ENCODE measurements at places on chromosomes 7 and 10.

DNA sequence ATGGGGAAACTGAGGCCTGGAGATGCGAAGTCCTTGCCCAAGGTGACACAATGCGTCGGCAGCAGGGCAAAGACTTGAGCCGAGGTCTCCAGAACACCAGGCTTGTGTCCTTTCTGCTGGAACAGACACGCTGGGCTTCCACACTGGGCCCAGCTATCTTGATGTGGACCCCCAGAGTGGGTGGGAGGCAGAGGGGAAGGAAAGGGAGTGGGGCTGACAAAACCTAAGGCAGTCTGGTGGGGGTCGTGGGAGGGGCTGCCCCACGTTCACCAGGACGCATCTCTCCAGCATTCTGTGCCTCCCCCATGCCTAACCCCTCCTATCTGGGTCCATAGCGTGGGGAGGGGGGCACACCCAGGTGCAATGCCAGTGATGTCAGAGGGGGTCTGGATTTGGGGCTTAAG is 38.1 kb downstream of the PPIF start:
- H3K36me3 ChIP-seq, result peaks cover 55% of the 10 kb centered on the region
- DNase-seq, result no peak
- H3K4me1 ChIP-seq, result peaks cover 46% of the 10 kb centered on the region

DNA sequence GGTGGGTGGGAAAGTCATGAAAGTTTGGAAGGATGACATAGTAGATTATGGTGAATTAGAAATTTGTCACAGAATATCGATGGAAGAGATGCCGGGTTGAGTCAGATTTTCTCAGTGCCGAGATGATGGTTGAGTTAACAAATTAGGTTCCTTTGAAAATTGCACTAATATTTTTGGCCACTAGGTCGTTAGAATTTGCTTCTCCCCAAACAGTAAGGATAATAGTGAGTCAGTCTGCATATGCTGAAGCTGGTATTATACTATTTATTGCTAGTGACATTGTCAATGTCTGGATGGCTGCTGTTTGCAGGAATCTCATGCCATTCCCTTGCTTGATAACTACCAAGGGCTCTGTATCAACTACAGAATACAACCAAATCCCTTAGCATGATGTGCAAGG is 37.7 kb upstream of the MINDY3 start:
- no peak overlapping the region for H3K27ac ChIP-seq
- H3K36me3 ChIP-seq, result no peaks in the 10 kb centered on the region

DNA sequence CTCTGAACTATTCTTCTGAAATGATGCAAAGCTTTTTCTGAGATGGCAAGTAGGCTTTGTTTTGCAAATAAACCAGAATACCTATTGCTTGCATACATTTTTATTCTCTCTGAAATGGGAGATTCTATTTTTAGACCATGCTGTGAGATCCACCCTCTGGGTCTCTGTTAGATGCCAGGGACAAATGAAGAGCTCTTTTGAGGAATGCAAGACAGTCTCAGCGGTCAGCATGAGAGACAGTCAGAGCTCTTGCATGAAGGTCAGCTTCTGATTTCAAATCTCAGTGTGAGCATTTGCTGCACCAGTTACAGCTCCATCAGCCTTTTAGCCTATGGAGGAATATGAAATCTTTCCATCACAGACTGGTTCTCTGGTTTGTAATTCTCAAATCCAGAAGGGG is 429.9 kb upstream of the KLF6 start:
- H3K4me1 ChIP-seq, result no peaks in the 10 kb centered on the region
- H3K4me3 ChIP-seq, result no peak overlapping the region
- no peak overlapping the region for H3K27ac ChIP-seq
- DNase-seq, result no peak

DNA sequence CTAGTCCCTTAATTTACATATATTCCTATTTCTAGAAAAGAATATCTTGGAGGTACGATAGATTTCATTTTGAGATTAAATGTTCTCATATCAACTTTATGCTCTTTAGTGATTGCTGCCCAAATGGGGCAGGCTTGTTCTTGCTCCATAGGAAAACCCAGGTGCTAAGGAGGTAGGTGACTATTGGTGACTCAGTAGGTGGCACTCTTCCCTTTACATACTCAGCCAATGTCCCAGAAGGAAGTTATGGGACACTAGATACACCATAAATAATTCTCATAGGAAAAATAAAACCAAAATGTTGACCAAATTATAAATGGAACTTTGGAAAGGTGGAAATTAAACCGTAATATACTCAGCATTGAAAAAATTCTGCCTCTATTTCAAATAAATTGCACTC is 4.0 kb downstream of the SKAP2 start:
- peaks cover 6% of the 10 kb centered on the region for H3K27me3 ChIP-seq
- no peak for DNase-seq
- H3K4me1 ChIP-seq, result peaks cover 26% of the 10 kb centered on the region
- H3K4me3 ChIP-seq, result no peak overlapping the region

GRCh38 chr10:48234295-48234694 is 40.2 kb downstream of the FRMPD2 start:
- no peak overlapping the region for H3K27ac ChIP-seq
- H3K27me3 ChIP-seq, result peaks cover 4% of the 10 kb centered on the region
- no peaks in the 10 kb centered on the region for H3K36me3 ChIP-seq
- H3K4me3 ChIP-seq, result no peak overlapping the region
- DNase-seq, result no peak

- no peak for DNase-seq
- H3K4me3 ChIP-seq, result no peak overlapping the region
- H3K36me3 ChIP-seq, result no peaks in the 10 kb centered on the region
- H3K27ac ChIP-seq, result no peak overlapping the region
Measured at GRCh38 chr10:127983344-127984100, 76.6 kb downstream of the PTPRE start.

DNA sequence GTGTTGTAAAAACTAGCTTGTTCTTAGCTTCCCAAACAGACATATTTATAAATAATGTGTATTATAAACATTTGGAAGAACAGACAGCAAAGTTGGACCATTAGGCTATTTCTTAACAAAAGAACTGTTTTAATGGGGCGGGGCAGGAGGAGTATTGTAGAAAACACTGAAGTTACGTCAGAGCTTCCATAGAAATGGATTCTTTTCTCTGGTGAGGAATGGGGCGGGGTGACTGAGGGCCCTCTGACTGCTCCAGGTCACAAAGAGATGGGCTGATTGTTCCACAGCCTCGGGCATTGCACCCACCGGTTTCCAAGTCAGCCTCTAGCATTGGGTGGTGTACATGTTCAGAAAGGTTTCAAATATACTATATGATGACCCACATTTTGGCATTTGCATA is 36.8 kb upstream of the ADAM12 start:
- H3K4me1 ChIP-seq, result no peaks in the 10 kb centered on the region
- H3K36me3 ChIP-seq, result no peaks in the 10 kb centered on the region
- no peak overlapping the region for H3K27ac ChIP-seq
- H3K27me3 ChIP-seq, result no peaks in the 10 kb centered on the region
- no peak for DNase-seq

- peak; percentile 12 for DNase-seq
- no peak overlapping the region for H3K27ac ChIP-seq
- H3K27me3 ChIP-seq, result no peaks in the 10 kb centered on the region
- H3K4me1 ChIP-seq, result no peaks in the 10 kb centered on the region
- H3K4me3 ChIP-seq, result no peak overlapping the region
- H3K36me3 ChIP-seq, result no peaks in the 10 kb centered on the region
Measured at GRCh38 chr7:14685167-14685566, 217.4 kb downstream of the DGKB start.

DNA sequence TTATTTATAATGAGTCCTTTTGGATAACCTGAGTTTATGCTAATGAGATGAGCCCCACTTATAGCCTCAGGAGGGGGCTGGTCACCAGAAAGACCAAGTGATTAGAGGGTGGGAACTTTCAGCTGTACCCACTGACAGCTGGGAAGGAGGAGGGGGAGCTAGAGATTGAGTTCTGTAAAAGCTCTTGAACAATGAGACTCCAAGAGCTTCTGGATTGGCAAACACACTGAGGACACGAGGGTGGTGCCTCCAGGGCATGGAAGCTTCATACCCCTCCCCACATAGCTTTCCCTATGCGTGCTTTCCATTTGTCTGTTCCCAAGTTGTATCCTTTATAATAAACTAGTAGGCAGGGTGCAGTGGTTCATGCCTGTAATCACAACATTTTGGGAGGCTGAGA is 20.3 kb downstream of the MRPS24 start:
- peaks cover 11% of the 10 kb centered on the region for H3K27me3 ChIP-seq
- no peak overlapping the region for H3K27ac ChIP-seq
- H3K4me3 ChIP-seq, result no peak overlapping the region
- DNase-seq, result no peak
- H3K36me3 ChIP-seq, result no peaks in the 10 kb centered on the region

Data from stomach (tissue), 19 donors.